ENCODE measurements at places on chromosomes 6 and 20. TPM values are rescaled to one million over a fixed set of nuclear protein-coding genes. Genes with fewer than 3 reads are reported as not detected.

The HLA-DOA gene
- 5.8 TPM for total RNA-seq

The NT5E gene
- total RNA-seq = 15.7 TPM

The TGM3 gene
- total RNA-seq = 0.40 TPM

The ARFGEF2 gene
- total RNA-seq = 24.3 TPM
